Fibroblast of skin of abdomen (primary cell): ENCODE measurements at places on chromosomes 3 and 15.

- no peak for DNase-seq
These were observed 139.1 kb upstream of the MRPS22 start for GRCh38 chr3:139204728-139205127.

GRCh38 chr3:67461667-67462142, 192.7 kb downstream of the SUCLG2 start:
- peak; percentile 85 for DNase-seq

DNA sequence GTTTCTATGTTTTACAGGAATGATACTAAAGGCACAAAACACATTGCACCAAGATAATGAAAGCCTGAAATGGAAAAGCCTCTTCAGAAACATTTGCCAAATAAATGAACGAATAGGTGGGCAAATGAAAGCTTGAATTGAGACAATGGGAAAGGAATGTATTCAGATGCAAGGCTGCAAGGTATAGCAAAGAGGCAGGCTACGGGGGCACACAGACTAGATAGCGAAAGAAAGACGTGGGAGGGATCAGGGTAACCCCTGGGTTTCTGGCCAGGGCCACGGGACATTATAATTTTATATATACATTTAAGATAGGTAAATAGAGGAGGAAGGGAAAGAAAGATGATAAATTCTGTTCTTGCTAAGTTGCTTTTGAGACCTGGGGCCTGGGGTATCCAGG, 95.9 kb upstream of the NLGN1 start:
- DNase-seq, result no peak

- DNase-seq, result peak; percentile 39
These were observed 92.0 kb downstream of the MTHFS start for GRCh38 chr15:79804838-79805237.

- DNase-seq, result peak; percentile 3
These were observed 514.2 kb upstream of the BCHE start for GRCh38 chr3:166351461-166351860.

- DNase-seq, result peak; percentile 80
These were observed 44.8 kb upstream of the RPS17 start for GRCh38 chr15:82585072-82585471.

DNA sequence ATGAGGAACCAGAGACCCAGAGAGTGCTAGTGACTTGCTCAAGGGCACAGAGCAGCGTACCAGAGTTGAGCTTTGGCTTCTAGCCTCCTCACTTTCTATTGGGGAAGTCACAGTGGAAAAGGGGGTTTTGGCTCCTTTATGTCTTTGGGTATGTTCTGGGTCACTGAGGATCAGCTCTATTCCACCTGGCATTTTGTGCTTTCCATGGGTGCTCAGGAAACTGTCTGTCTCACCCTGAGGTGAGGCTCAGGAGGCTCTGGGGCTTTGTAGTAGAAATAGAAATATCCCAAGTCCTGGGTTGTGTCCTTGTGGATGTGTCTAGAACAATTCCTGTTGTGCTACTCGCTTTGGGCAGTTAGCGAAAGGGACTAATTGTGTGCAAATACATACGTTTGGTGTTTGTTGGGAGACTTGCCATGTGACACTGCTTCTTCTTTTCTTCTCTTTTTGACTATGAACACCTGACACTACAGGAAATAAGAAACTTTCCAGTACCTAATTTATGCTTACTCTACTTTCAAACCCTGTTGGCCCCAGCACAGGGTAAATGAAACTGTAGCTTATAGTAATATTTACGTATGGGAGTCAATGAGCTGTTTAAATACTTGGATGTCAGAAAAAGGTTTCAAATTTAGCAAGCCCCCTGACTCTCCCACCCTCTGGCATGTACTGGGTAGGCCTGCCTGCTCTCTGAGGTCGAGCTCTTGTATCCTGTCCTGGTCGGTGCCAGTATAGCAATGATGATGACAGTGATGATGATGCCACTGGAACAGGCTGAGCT, 35.6 kb downstream of the SMAD3 start:
- no peak for DNase-seq

- DNase-seq, result peak; percentile 44
These were observed 21.1 kb upstream of the KLHL6 start for GRCh38 chr3:183576487-183577107.

DNA sequence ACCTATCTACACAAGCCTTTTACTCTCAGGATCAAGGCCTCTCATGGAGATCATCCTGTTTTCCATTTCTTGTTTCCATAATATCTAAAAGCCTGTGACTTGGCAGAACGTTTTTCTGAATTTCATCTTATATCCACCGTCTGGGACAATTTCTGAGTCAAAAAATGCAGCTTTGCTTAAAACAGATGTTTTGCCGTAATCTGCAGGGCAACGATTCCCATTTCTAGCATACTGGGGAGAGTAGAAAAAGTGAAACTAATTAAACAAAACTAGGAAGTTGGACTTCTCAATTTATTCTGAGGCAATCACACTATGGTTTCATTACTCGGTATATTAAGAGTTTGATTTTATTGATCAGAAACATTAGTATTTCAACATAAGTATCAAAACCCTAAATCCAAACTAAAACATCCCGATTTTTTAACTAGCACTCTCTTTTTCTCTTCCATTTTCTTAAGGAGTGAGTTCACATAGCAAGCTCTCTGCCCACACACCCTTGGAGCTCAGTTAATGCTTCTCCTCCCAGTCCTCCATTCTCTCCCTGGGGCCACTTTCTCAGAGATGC, 33.6 kb downstream of the SPATA12 start:
- no peak for DNase-seq

- DNase-seq, result no peak
These were observed 695.7 kb downstream of the NAALADL2 start for GRCh38 chr3:175554801-175555200.

DNA sequence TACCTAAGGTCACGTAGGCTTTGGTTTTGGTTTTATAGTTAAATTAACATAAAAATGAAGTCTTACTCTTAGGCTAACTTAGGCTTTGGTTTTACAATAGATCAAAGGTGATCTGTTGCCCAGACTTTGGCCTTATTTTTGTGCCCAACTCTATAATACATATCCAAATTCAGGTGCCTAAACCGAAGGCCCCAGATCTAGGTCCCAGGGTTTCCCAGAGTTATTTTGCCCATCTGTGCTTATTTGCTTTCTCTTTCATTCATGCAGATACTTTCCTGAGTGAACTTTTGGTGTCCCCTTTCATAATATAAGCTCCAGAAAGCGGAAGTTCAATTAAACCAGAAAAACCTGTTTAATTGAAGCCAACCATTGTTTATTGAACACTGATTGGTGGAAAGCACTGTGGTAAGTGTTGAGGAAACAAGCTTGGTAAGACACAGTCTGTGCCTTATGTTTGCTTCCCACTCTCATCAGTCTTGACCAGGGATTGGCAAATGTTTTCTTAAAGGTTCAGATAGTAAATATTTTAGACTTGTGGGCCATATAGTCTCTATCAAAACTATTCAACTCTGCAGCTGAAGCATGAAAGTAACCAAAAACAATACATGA, 209.7 kb downstream of the WDR72 start:
- no peak for DNase-seq

DNA sequence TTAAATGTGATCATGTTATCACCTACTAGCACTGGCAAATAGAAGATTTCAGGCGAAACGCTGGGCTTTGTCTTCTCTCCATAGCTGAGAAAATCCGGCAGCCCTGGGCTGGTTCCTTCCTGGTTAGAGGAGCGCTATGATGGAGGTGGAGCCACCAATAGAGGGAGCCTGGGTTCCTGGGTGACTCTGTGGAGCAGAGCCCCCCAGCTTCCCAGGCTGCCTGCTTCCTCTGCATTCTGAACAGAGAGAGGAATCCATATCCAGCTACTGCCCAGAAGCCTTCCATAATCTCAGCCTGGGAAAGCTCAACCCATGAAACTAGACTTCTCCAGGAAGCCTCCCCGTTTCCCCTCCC, 32.6 kb upstream of the IQSEC1 start:
- no peak for DNase-seq

- no peak for DNase-seq
These were observed 131.4 kb downstream of the IQCH start for GRCh38 chr15:67385971-67386370.

GRCh38 chr15:84023636-84024035, 211.9 kb upstream of the GOLGA6L4 start:
- peak; percentile 14 for DNase-seq

DNA sequence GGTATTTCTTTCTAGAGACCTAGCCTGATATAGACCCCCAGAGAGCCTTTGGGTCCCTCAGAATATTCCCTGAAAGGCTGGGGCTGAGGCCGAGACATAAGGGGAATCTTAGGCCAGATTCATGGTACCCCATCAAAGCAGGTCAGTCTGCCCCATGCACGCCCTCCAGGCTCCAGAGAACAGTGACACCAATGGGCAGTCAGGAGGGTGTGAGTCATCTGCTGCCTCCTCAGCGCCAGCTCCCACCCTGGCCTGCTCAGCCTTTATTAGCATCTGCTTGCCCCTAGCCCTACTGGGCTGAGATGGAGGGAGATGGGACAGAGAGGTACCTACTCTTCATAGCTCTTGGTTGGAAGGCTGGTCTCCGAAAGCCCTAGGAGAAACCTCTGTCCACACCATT, 14.3 kb upstream of the CAMKV start:
- DNase-seq, result no peak

GRCh38 chr3:127817406-127817841, 4.9 kb downstream of the MGLL start:
- peak; percentile 63 for DNase-seq

DNA sequence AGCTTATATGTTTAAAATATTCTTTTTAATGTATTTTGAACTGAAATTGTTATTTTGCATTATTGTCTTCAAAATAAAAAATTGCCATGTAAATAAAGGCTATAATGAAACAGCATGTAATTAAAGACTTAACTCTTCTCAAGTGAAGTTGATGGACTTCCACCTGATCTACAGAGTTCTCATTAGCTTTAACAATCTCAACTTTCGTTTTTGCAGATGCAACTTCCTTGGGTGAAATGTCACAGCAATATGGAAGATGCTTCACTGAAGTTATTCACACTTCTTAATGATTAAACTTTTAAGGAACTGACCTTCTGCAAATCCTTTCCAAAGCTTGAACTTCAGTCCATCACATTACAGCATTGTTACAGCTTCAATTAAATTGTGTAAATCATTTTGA, 63.6 kb downstream of the OSTN start:
- DNase-seq, result no peak

DNA sequence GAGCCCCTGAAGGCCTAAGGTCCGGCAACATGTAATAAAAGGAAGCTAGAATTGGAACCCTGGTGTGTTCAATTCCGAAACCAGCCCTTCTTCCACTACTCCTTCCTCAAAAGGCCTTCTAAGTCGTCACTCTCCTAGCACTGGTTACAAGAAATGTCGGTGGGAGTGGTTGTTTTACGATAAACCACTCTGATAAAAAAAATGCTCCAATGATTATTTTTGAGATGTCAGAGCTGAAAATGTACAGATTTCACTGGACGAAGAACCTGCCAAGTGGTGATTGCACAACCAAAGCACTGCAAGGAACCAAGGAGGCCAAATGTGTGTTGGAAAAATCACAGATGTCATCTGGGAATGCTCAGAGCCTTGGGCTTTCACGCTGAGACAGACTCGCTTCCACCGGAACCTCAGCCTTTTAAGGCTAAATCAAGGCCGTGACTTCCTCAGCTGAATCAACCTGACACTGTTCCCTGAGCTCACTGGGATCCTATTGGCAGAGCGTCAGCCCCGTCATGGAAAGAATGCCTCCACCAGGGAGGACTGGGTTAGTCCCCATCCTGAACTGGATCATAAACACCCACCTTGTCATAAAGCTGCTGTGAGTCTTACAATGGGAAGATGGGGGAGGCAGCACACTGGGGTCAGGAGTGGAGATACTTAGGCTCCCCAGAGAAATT, 108.1 kb upstream of the THBS1 start:
- peak; percentile 94 for DNase-seq

- no peak for DNase-seq
These were observed 20.6 kb upstream of the EPHB3 start for GRCh38 chr3:184540777-184541681.

DNA sequence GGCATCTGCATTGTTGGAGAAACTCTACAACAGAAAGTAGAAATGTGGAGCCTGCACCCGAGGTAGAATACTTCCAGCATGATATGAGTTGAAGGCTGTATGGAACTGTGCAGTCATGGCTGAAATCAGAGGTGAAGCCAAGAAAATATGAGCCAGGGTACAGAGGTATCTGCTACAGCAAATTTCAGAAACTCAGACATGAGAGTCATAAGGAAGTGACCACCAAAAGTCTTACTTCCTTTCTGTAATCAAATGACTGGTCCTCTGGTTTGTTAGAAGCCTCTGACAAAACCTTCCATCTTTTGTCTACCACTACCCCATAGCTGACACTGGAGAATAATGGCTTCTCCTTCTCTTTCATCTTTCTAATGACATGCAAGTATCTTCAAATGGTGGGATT, 159.4 kb downstream of the TMEM108 start:
- DNase-seq, result no peak
